ENCODE measurements at places on chromosomes 5 and 9.

GRCh38 chr9:136791516-136792276 is 552 bp downstream of the TMEM141 start:
- DNase-seq = no peak

DNA sequence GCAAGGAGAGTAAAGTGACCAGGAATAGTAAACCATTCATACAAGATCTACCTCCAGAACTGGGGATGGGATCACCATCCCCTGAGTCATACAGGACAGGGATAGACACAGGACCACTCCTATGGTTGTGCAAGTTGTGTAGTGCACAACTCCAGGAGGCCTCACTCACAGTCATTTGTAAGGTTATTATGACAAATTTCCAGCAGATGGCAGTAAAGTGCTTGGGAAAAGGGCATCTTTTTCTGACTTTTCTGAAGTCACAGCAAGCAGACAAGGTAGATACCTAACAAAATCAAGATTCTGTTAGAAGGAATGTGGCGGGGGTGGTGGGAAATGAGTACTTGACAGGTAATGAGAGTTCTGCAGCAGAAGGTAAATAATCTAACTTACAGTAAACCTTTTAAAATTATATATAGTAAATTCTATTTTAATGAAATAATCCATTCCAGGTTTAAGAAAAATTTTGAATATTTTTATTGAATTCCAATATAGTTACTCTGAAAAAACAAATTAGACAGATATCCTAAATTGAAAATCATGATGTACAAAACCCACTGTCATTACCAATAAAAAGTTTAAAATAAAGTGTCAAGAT is 16.7 kb upstream of the KIF27 start:
- DNase-seq = no peak

- no peak for DNase-seq
Measured at GRCh38 chr5:66922881-66923280, 273.7 kb downstream of the CD180 start.

GRCh38 chr9:133739408-133740280 is 1.5 kb upstream of the SARDH start:
- no peak for DNase-seq

GRCh38 chr5:56918054-56918453 is 8.7 kb downstream of the SETD9 start:
- DNase-seq = no peak

GRCh38 chr9:97470076-97470475 is 31.4 kb upstream of the TMOD1 start:
- no peak for DNase-seq

DNA sequence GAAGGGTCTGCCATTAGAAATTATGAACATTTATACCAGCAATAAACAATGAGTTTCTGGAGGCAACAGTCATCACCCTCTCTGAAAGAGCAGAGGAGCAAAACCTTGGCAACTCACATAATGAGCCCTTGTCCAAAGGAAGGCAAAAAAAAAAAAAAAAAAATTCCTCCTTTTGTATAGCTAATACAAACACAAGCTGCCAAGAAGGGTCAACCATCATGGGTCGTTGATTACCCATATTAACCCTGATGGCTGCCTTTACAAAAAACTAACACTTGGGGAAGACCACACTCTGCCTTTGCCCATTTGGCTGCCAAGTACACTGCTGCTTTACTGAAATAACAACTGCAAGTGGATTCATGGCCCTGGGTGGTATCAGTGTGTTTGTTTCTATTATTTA is 272.7 kb downstream of the ADAMTSL1 start:
- DNase-seq = no peak

GRCh38 chr9:135085830-135086546 is 1.5 kb upstream of the OLFM1 start:
- peak; percentile 2 for DNase-seq

DNA sequence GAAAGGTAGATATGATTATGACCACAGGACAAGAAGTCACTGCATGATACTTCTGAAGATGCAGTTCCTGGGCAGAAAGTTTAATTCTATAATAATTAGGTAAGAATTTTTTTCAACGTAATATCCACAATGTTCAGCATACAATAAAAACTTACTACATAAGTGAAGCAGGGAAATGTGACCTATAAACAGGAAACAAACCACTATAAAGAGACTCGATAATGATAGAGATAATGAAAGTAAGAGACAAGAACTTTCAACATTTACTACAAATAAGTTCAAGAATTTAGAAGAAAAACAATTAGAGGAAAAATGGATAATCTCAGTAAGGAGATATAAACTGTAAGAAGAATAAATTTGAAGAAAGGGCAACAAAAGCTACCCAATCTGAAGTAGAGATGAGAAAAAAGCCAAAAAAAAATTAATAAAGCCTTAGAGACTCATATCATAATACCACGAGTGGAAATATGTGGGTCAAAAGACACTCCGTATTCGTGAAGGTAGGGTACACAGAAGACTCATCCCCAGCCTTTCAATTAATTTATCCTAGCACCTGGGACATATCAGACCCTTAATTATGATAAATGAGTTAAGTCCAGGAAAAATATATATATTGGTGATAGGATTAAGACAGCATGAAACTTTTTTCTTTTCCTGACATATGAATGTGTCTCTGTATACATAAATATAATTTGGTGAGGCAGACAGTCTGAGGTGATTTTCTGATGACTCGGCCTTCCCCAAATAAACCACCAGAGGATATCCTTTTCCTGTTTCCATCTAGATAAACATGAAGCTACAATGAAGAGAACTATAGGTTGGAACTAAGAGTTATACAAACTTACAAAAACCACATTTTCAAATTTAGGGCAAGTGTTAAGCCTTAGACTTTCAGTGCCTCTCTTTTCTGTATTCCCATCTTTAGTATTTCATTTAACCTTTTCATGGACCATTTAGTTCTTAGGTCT is 120.4 kb downstream of the RAPGEF6 start:
- DNase-seq = no peak

- DNase-seq = no peak
Measured at GRCh38 chr5:1948111-1948510, 65.4 kb upstream of the IRX4 start.

DNA sequence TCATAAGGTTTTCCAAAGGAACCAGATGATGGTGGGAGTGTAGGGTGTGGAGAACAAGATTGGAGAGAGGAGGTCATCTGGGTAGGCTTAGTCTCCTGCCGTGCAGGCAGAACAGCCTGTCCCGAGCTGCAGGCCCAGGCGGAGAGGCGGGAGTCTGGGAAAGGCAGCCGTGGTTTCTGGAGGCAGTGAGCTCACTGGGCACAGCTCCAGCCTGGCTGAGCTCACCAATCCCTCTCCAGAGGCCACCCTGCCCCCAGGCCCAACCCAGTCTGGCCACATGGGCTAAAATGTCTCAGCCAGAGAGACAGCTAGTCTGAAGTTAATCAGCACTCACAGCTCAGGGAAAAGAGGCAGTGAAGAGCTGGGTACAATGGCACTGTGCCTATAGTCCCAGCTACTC is 12.3 kb downstream of the P4HA2 start:
- no peak for DNase-seq

GRCh38 chr9:3986060-3986459 is 313.8 kb downstream of the GLIS3 start:
- no peak for DNase-seq

DNA sequence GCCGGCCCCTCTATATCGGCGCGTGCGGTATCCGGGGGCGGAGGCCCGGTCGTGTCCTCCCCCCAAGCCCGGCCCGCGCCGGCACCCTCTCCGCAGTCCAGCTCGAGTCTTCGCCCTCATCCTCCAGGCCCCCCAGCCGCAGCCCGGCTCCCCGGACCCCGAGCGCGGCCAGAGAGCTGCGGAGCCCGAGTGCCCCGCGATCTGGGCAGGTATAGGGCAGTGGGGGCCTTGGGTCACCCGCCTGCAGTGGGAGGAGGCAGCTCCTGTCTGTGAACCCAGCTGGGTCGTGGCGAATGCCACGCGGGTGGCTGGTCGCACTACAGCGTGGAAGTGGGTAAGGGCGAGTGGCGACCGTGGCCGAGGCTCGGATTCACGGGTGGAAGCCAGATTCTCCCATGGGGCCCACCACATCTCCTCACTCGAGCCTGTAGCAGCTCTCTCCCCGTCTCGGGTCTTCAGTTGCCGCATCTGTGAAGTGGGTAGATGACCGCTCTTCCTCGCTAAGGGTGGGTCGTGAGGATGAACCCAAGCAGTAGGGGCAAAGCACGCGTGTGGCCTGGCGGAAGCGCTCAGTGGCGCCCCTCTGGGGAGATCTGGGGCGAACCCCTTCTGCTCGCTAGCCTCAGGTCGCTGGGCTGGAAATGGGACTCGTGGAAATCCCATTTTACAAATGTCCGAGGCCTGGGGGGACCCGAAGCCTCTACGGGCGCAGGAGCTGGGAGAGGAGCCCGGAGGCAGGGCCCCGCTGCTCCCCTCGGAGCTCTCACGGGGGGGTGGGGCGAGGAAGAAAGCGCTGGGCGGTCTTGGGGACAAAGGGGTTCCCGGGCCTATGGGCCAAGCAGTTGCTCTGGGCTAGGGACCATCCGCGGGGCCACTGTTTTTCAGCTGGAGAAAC is 1.9 kb downstream of the NR5A1 start:
- no peak for DNase-seq

DNA sequence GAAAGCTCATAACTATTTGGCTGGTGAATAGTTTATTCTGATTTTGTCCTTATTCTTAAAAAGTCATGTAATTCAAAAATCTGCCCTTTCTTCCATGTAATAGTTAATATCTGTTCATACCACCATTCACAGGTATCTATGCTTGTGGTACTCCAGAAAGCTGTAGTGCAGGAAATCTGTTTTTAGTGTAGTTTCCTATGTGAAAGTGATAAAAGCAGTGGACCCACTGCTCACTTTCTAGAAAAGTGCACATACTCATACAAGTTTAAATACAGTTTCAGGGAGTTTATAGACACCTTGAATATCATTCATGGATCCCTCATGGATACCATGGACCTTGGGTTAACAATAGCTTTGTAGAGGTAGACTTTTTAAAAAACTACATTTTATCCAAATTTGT is 20.2 kb downstream of the PBX3 start:
- DNase-seq = no peak

- DNase-seq = no peak
Measured at GRCh38 chr9:112624711-112625707, 92.9 kb downstream of the INIP start.

- no peak for DNase-seq
Measured at GRCh38 chr5:152309926-152310450, 95.1 kb downstream of the NMUR2 start.

GRCh38 chr5:106737111-106737510 is 933.6 kb downstream of the EFNA5 start:
- no peak for DNase-seq

GRCh38 chr5:132777209-132778069 is at the start of gene SEPTIN8:
Gene SEPTIN8 (minus strand): TSS chr5:132777239. CDS start chr5:132777137, 102 bp downstream.
- DNase-seq = no peak

DNA sequence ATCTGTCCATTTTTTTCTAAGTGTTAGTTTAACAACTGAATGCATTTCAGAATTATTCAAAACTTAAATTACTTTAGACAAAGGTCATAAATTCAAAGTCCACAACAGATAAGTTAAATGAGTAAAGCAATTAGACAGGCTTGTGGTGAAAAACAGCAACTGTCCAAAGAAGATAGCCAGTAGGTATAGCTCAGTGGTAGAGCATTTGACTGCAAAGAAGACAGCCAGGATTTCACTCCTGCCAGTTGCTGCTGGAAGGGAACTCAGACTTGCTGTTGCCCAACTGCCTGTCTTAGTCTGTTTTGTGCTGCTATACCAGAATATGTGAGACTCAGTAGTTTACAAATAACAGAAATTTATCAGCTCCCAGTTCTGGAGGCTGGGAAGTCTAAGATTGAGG is 10.0 kb downstream of the FANCC start:
- DNase-seq = no peak

DNA sequence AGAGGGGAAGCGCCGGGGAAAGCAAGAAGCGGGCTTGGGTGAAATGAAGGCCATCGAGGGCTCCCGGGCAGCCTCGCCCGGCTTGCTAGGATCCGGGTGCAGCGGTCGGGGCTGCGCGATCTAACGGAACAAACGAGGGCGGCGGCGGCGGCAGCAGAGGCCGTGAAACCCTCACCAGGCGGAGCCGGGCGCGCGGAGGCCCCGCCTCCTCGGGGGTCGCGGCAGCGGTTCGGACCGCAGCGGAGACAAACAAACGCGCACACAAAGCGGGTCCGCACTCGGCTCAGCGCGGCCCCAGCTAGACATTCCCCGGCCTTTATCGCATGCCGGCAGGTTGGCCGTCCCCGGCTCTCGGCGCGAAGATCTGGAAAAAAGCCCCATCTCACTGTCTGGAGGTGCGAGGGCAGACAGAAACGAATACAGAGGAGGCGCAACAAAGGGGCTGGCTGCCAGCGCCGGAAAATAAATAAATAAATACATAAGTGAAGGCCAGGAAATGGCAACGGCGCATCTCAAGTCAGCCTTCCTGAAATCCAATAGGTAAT is 10.5 kb upstream of the TRIM36 start:
- no peak for DNase-seq

GRCh38 chr9:34653151-34654072 is 1.4 kb downstream of the IL11RA start:
- DNase-seq = no peak

- DNase-seq = no peak
Measured at GRCh38 chr5:181220178-181220515, 2.9 kb upstream of the TRIM41 start.
